CD8-positive, alpha-beta memory T cell (primary cell): ENCODE measurements at places on chromosomes 3 and 15. TPM values are rescaled to one million over a fixed set of nuclear protein-coding genes. Genes with fewer than 3 reads are reported as not detected.
A peak's percentile ranks its signal among the peaks of the same experiment; 100 is the strongest.

The CSPG4 gene
- total RNA-seq = not detected

The CYP8B1 gene
- not detected for total RNA-seq

The COL6A5 gene
- not detected for total RNA-seq

GRCh38 chr15:76991048-76991447 lies 3.9 kb upstream of the PSTPIP1 start:
- no peak overlapping the region for H3K4me3 ChIP-seq
- H3K27me3 ChIP-seq = no peaks in the 10 kb centered on the region
- DNase-seq = no peak
- H3K27ac ChIP-seq = no peak overlapping the region

GRCh38 chr3:14582045-14582410 lies 41.9 kb upstream of the GRIP2 start:
- no peak for DNase-seq
- no peak overlapping the region for H3K27ac ChIP-seq
- H3K27me3 ChIP-seq = no peaks in the 10 kb centered on the region
- no peaks in the 10 kb centered on the region for H3K36me3 ChIP-seq

DNA sequence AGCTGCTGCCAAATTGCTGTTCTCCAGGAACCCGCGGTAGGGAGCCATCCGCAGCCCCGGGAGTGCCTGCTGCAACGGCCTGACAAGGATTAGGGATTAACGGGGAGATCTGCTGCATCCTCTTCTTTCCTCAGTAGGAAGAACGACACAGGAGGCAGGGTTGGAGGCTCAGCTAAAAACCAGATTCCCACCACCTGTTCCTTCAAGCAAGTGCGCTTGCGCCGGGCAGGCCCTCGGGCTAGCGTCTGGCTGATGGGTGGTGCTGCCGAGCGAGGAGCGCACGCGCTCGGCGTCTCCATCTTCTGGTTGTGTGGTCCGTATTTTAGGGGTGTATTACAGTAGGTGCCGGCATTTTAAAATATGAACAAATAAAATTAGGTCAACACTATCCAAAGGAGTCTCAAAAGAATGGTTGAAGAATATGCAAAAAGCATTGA lies 25.4 kb upstream of the SLC25A26 start:
- no peak for DNase-seq
- no peaks in the 10 kb centered on the region for H3K4me1 ChIP-seq
- H3K36me3 ChIP-seq = no peaks in the 10 kb centered on the region
- no peaks in the 10 kb centered on the region for H3K27me3 ChIP-seq
- H3K27ac ChIP-seq = no peak overlapping the region

DNA sequence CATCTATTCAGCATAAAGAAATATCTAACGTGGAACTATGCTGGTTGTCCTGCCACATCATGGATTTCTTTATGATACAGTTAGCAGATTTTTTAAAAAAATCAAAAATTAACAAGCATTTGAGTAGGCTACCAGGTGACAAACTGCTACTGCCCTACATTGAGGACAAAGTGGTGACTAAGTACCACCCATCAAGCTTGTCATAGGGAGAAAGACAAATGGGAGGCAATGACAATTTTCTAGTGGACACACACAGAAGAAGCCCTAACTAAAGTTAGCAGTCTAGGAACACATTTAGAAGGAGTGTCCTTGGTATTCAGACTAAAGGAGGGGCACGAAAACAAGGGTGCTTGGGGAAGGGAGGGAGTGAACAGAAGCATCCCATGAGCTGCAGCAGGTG lies 131.2 kb downstream of the TBL1XR1 start:
- no peak overlapping the region for H3K27ac ChIP-seq
- H3K27me3 ChIP-seq = no peaks in the 10 kb centered on the region
- no peak overlapping the region for H3K4me3 ChIP-seq
- DNase-seq = no peak
- H3K36me3 ChIP-seq = no peaks in the 10 kb centered on the region

DNA sequence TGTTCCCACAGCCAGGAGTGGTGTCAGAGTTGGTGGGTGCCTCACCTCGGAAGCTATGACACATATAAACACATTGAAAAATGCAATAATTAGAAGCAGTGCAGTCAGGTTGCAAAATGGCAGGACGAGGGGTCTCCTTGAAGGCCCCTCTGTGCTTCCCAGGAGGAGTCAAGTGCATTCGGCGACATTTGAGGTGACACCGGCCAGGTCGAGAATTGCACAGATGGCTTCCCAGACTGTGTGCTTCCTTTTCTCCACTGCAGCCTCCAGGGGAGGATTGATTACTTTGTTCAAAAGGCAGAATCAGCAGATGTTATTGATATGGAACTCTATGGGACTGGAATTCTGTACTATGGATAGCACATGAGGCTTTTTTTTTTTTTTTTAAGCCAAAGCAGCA lies 163.2 kb downstream of the MINAR1 start:
- H3K27me3 ChIP-seq = no peaks in the 10 kb centered on the region
- no peak overlapping the region for H3K27ac ChIP-seq
- no peaks in the 10 kb centered on the region for H3K4me1 ChIP-seq
- no peaks in the 10 kb centered on the region for H3K36me3 ChIP-seq
- H3K4me3 ChIP-seq = no peak overlapping the region

- no peak for DNase-seq
- H3K4me3 ChIP-seq = no peak overlapping the region
- H3K4me1 ChIP-seq = no peaks in the 10 kb centered on the region
Observed at GRCh38 chr3:38684546-38684945, 35.1 kb upstream of the SCN5A start.

- no peaks in the 10 kb centered on the region for H3K27me3 ChIP-seq
- DNase-seq = no peak
- H3K36me3 ChIP-seq = no peaks in the 10 kb centered on the region
- no peak overlapping the region for H3K4me3 ChIP-seq
- H3K27ac ChIP-seq = no peak overlapping the region
Observed at GRCh38 chr3:96209699-96210098, 604.7 kb upstream of the EPHA6 start.

GRCh38 chr3:59940718-59941117 lies 890.9 kb upstream of the CFAP20DC start:
- H3K27me3 ChIP-seq = no peaks in the 10 kb centered on the region
- H3K27ac ChIP-seq = no peak overlapping the region
- no peak for DNase-seq
- H3K4me3 ChIP-seq = no peak overlapping the region
- peaks cover 34% of the 10 kb centered on the region for H3K4me1 ChIP-seq

GRCh38 chr3:185988816-185989175 lies 51.0 kb upstream of the TRA2B start:
- no peaks in the 10 kb centered on the region for H3K27me3 ChIP-seq
- peaks cover 2% of the 10 kb centered on the region for H3K4me1 ChIP-seq
- H3K36me3 ChIP-seq = no peaks in the 10 kb centered on the region

- H3K36me3 ChIP-seq = no peaks in the 10 kb centered on the region
- no peak overlapping the region for H3K4me3 ChIP-seq
- no peak overlapping the region for H3K27ac ChIP-seq
- no peaks in the 10 kb centered on the region for H3K4me1 ChIP-seq
- DNase-seq = no peak
- H3K27me3 ChIP-seq = no peaks in the 10 kb centered on the region
Observed at GRCh38 chr3:127426444-127427153, 138.8 kb upstream of the PRR20G start.

- DNase-seq = no peak
- H3K4me1 ChIP-seq = peaks cover 18% of the 10 kb centered on the region
- H3K4me3 ChIP-seq = peak overlapping the region; percentile 85
Observed at GRCh38 chr3:49553324-49553691, 969 bp upstream of the BSN start.

DNA sequence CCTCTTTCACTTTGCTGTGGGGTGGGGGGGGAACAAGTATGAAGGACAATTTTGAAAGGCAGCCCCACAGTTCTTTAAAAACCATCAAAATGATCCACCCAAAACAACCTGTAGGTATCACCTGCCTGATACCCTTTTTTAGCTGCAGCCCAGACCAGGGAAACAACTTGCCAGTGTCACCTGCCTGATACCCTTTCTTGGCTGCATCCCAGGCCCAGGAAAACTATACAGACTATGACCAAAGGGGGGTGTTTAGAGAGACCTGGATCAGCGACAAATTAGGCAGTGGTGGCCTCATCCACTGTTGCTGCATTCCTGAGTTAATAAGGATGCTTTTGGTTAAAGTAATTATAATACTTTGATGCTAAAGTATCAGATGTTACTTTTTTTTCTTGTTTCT lies 122.0 kb downstream of the VPS13C start:
- no peaks in the 10 kb centered on the region for H3K4me1 ChIP-seq
- peaks cover 13% of the 10 kb centered on the region for H3K36me3 ChIP-seq
- H3K4me3 ChIP-seq = no peak overlapping the region
- no peak overlapping the region for H3K27ac ChIP-seq
- H3K27me3 ChIP-seq = no peaks in the 10 kb centered on the region
- no peak for DNase-seq

DNA sequence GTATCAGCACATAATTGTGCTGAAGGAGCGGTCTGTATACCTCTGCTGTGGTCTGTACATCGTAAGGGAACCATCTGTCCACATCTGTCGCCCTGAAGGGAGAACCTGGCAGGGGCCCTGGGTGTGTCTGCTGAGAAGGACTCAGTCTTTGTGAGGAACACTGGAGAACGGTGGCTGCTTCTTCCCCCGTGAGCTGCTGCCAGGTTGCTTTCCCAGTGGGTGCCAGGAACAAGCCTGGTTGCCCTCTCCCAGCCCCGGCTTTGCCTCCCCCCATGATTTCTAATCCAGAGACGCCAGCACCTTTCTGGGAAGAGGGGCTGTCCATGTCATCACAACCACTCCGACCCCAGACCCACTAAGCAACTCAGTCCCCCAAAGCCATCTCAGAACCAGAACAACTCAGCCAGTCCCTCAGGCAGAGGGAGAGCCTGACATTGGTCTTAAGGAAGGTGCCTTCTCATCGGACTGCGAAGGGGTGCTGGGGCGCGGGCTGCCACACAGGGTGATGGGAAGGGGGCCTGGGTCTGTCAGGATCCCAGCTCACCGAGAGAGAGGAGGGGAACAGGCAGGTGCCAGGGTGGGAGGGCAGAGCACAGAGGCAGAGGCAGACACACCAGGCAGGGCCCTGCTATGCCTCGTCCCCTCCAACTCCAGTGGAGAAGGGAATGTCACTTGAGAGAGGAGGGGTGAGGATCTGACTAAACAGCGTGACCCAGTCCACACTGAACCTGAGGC lies 8.5 kb downstream of the TNK2 start:
- H3K4me1 ChIP-seq = peaks cover 66% of the 10 kb centered on the region
- H3K27ac ChIP-seq = no peak overlapping the region
- DNase-seq = no peak
- H3K4me3 ChIP-seq = peak overlapping the region; percentile 15

DNA sequence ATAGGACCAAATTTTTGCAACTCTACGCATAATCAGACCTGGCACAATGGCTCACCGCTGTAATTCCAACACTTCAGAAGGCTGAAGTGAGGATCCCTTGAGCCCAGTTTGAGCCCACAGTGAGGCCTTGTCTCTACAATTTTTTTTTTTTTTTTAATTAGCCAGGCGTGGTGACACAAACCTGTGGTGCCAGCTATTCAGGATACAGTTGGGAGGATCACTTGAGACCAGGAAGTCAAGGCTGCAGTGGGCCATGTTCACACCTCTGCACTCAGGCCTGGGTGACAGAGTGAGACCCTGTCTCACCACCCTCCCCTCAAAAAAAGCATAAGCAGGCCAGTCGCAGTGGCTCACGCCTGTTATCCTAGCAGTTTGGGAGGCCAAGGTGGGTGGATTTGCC lies 24.7 kb downstream of the OIP5 start:
- no peaks in the 10 kb centered on the region for H3K36me3 ChIP-seq
- no peak for DNase-seq
- no peak overlapping the region for H3K27ac ChIP-seq
- no peaks in the 10 kb centered on the region for H3K4me1 ChIP-seq
- H3K27me3 ChIP-seq = no peaks in the 10 kb centered on the region

- no peaks in the 10 kb centered on the region for H3K27me3 ChIP-seq
- DNase-seq = no peak
- H3K4me1 ChIP-seq = no peaks in the 10 kb centered on the region
- H3K27ac ChIP-seq = no peak overlapping the region
- no peak overlapping the region for H3K4me3 ChIP-seq
Observed at GRCh38 chr15:59116141-59116540, 11.2 kb downstream of the CCNB2 start.

- peaks cover 87% of the 10 kb centered on the region for H3K4me1 ChIP-seq
- DNase-seq = peak; percentile 18
- H3K36me3 ChIP-seq = no peaks in the 10 kb centered on the region
- H3K4me3 ChIP-seq = peak overlapping the region; percentile 7
- H3K27me3 ChIP-seq = no peaks in the 10 kb centered on the region
- peak overlapping the region; percentile 55 for H3K27ac ChIP-seq
Observed at GRCh38 chr3:56923526-56924224, 121.9 kb upstream of the ARHGEF3 start.

- no peaks in the 10 kb centered on the region for H3K4me1 ChIP-seq
- no peak for DNase-seq
- H3K36me3 ChIP-seq = no peaks in the 10 kb centered on the region
- H3K4me3 ChIP-seq = no peak overlapping the region
- H3K27me3 ChIP-seq = no peaks in the 10 kb centered on the region
- H3K27ac ChIP-seq = no peak overlapping the region
Observed at GRCh38 chr15:36748366-36749115, 169.1 kb downstream of the CDIN1 start.

DNA sequence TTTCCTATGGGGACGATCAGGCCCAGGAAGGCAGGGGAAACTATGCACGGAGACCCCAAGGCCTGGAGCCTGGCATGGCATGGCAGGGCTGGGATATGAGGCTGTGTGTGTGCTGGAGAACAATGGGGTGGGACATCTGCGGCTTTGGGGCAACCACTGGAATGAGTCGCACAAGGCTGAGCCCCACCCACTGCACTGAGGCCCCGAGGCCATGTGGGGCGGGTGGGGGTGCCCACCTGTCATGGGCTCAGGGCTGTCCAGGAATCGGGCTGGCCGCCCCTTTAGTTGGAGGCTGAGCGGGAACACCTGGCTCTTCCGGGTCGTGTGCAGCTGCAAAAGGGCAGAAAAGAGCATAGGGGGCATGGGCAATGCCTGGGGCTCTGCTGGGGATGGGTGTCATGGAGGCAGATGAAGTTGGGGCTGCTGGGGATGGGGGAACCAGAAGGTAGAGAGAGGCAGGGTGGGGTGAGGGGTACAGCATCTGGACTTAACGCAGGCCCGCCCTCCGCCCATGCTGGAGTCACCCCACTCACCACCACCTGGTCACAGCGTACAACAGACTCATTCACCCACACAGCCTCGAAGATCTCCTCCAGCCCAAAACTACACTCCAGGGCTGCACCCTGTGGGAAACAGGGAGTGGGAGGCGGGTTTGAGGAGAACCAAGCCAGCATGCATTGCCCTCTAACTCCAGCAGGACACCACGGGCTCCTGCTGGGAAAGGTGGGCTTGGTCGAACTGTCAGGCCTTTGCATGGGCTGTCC lies 31.1 kb downstream of the PLXND1 start:
- peaks cover 47% of the 10 kb centered on the region for H3K4me1 ChIP-seq
- H3K27me3 ChIP-seq = no peaks in the 10 kb centered on the region
- no peak overlapping the region for H3K4me3 ChIP-seq
- H3K27ac ChIP-seq = no peak overlapping the region
- DNase-seq = no peak
